ENCODE measurements at places on chromosomes 7 and 10. TPM values are rescaled to one million over a fixed set of nuclear protein-coding genes. Genes with fewer than 3 reads are reported as not detected.

The PEX1 gene
- total RNA-seq: 14.3 TPM

The SNCG gene
- 111 TPM for total RNA-seq

The POLR2J2 gene
- 5.4 TPM for total RNA-seq

The TMEM184A gene
- total RNA-seq: 0.05 TPM

The UCN3 gene
- total RNA-seq: not detected

The PPA1 gene
- 171 TPM for total RNA-seq

The ANKRD30A gene
- not detected for total RNA-seq

The GLUD1 gene
- total RNA-seq: 207 TPM

The NUDCD3 gene
- 143 TPM for total RNA-seq

The EPHA1 gene
- not detected for total RNA-seq

The ZNF365 gene
- total RNA-seq: not detected

The HOXA5 gene
- total RNA-seq: 5.6 TPM

The HECW1 gene
- not detected for total RNA-seq

The ELFN1 gene
- total RNA-seq: 1.2 TPM

The PCGF6 gene
- 14.3 TPM for total RNA-seq

The NOD1 gene
- 34.1 TPM for total RNA-seq

The EN2 gene
- total RNA-seq: not detected

The IGFBP1 gene
- total RNA-seq: 0.47 TPM

The GRID2IP gene
- total RNA-seq: not detected

The ANK3 gene
- 0.85 TPM for total RNA-seq

Measured in dermis blood vessel endothelial cell (primary cell).